ENCODE measurements at places on chromosomes 5 and 9.
A peak's percentile ranks its signal among the peaks of the same experiment; 100 is the strongest.

GRCh38 chr9:3900673-3901318, 375.0 kb upstream of the RFX3 start:
- DNase-seq = no peak

- DNase-seq = no peak
Measured at GRCh38 chr9:76025286-76025685, 134.8 kb downstream of the PCSK5 start.

DNA sequence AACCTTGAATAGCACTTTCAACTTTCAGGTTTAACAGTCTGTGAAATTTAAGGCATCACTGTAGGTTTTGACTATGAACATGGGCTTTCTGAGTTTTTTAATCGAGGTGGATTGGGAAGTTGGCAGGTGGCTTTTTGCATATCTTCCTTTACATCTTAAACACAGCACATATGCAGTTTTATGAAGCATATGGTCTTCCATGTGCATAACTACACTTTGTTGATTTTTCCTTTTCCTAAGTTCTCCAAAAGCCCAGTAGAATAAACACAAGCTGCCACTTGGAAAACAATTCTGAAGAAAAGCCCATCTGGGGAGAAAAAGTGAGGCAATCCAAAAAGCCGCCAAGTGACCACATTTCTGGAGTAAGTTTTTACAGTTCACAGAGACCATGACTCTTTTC, 236.5 kb upstream of the IL12B start:
- DNase-seq = no peak

DNA sequence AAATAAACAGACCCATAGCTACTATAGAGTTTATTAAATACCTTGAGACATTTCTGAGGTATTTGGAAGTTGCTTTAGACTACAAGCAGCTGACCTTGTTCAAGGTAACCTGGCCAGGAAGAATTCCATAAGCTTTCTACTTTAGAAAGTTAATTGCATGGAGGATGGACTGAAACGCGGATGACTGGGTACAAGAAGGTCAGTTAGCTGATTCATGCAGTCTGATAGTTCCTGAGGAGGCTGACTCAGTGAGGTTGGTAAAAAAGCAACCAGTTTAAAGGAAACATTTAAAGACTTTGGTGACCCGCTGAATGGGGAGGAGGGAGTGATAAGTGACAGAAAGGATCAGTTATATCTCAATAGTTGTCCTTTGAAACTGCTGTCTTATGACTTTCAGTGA, 670.1 kb upstream of the CDH9 start:
- no peak for DNase-seq

DNA sequence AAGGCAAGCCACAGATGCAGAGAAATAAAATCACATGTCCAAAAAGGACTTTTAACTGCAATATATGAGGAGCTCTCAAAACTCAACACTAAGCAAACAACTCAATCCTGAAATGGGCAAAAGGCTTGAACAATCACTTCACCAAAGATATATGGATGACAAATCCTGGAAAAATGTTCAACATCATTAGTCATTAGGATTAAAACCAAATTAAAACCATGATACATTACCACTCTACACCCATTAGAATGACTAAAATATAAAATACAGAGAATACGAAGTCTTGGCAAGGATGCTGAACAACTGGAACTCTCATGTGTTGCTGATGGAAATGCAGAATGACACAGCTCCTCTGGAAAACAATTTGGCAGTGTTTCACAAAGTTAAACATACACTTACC, 277.4 kb downstream of the TLE1 start:
- DNase-seq = no peak

DNA sequence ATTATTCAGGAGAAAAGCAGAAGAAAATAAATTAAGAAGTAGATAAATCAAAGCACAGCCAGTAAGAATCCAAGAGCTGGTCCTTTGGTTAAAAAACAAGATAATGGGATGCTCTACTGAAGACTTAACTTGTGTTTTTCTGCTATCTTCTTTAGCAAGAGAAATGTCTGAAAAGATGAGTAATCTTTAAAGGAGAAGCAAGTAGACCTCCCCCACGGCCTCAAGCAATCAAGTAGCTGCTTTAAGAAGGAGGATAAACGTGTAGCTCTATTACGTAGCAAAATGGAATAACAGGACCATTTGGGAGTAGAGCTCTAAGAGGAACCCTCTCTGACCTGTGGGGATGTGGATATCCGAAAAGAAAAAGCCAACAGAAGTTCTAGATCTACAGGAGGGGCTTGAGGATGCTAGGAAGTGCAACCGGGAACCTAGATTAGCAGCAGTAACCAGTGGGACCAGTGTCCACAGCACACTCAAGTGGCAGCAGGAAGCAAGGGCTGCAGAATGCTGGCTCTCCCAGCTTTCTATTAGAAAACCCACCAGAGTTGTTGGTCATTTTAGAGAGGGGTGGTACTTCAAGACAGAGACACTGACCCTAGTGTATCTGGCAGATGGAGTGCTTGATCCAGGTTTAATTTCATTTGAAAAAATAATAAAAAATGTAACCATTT, 185.4 kb downstream of the GABBR2 start:
- no peak for DNase-seq

- DNase-seq = no peak
Measured at GRCh38 chr9:134597041-134597913, 44.3 kb upstream of the COL5A1 start.

GRCh38 chr9:127612939-127613582, 984 bp downstream of the STXBP1 start:
- no peak for DNase-seq

DNA sequence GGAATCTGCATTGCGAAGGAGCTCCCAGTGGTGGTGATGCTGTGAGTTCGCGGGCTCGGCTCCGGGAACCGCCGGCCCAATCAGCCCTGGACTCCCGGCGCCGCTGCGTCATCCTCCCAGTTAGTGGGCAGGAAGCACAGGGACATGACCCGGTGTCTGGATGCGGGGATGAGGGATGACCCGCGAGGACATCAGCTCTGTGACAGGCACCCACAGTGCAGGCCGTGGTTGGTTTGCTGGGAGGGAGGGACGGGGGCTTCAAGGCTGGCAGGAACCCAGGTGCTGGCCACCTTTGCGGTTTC, 996 bp downstream of the NXNL2 start:
- no peak for DNase-seq

DNA sequence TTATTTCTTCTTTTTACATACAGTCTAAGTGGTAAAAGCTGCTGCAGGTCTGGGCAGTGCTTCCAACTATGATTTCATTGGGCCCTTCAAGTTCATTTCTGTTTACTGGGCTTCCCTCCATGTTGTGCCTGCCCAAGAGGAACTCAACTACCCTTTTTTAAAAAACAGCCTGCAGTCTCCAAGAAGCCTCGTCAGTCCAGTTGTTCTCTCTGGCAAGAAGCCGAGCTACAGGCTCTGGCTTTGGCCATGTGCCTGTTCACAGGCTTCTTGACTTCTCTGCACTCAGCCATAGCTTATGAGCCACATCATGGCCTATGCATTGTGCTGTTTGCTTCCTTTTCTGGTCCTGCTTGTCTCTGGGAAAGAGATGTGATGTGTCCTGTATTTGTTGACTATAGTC, 119.7 kb upstream of the PJA2 start:
- DNase-seq = no peak

DNA sequence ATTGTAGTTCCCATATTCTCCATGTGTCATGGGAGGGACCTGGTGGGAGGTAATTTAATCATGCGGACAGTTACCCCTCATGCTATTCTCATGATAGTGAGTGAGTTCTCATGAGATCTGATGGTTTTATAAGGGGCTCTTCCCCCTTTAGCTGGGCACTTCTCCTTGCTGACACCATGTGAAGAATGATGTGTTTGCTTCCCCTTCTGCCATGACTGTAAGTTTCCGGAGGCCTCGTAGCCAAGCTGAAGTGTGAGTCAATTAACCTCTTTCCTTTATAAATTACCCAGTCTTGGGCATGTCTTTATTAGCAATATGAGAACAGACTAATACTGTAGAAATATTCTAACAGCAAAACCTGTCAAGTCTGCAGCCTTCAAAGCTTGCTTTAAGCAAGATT, 293.2 kb downstream of the CTNND2 start:
- DNase-seq = no peak

GRCh38 chr9:71975833-71976232, 64.4 kb downstream of the C9orf85 start:
- DNase-seq = no peak

DNA sequence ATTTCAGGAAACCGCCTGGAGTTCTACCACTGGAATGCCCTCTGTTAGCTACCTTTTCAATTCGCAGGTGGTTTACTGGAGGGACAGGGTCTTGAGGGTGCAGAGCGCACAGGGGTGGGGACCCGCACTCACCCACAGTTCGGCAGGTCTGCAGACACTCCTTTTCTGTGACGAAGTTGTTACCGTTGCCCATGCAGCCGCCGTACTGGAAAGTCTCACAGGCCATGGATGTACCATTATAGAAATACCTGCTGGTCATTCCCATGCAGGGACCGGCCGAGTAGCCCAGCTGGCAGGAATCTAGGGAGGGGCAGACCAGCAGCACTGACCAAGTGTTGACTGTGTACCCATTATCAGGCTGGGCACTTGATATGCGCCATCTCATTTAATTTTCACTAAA, 16.8 kb downstream of the AMBP start:
- DNase-seq = no peak

GRCh38 chr9:128191406-128192046, at the start of gene CIZ1:
Gene CIZ1 (minus strand): TSS chr9:128191572. CDS start chr9:128190857, 715 bp downstream.
- peak; percentile 48 for DNase-seq

- DNase-seq = no peak
Measured at GRCh38 chr9:108188976-108189375, 666.8 kb downstream of the ACTL7B start.

GRCh38 chr9:91191411-91192380, 170.0 kb downstream of the AUH start:
- no peak for DNase-seq

DNA sequence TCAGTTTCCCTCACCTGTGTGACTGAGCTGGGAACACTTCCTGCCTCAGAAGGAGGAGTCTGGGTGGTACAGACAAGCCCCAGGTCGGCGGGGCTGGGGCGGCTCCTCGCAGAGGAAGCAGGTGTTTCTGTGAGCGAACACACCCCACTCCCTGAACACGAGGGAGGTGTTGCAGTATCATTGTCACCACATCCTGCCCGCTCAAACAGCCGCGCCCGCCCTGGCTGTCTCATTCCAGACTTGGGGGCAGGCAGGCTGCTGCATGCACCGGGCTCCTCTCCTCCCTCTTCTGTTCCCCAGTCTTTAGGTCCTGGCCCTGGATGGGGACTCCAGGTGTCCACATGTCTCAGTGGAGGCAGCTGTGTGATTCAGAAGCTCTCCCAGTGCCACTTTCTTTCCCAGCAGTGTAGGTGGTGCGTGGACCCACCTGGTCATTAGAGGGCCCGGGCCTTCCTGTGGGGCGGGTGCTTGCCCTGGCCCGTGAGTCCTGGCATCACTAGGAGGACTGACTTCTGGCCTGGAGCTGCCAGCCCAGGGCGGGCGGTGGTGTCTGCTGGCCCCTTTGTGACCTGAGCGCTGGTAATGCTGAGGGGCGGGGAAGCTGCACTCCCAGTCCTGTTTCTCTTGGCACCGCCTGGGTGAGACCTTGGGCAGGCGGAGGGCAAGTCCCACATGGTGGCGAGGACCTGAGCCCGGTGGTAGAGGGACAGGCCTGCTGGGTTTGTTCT, 18.3 kb upstream of the PHYHD1 start:
- DNase-seq = peak; percentile 63

All from stimulated activated CD8-positive, alpha-beta memory T cell treated with anti-CD3 and anti-CD28 coated beads, Interleukin-7, amount 100 ng/mL, for 48 hours (primary cell).